NCI-H2171 treated with DMSO at 0.1 percent for 48 hours (cell line): ENCODE measurements at places on chromosomes 6 and 20.
A peak's percentile ranks its signal among the peaks of the same experiment; 100 is the strongest.

GRCh38 chr6:36682328-36683144 is 4.0 kb downstream of the CDKN1A start:
- DNase-seq: peak; percentile 97

- DNase-seq: no peak
Observed at GRCh38 chr6:121691126-121691551, 255.7 kb downstream of the GJA1 start.

- DNase-seq: no peak
Observed at GRCh38 chr6:54579011-54579410, 267.6 kb upstream of the FAM83B start.

DNA sequence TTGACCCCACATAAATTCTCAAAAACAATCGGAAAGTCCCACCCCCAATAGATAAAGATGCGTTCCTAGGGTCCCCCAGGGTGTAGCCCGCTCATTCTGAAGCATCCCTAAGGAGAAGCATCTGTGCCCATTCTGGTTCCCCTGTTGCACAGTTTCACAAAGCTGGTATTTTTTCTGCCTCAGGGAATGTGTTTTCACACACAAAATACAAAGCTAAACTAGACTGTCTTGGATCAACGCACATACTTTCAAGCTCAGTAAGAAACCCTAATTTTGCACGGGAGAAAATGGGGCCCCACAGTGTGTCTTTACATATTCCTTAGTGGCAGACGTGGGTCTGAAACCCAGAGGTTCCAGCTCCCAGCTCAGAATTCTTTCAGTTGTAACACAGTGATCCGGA is 6.1 kb downstream of the FOXQ1 start:
- DNase-seq: no peak

GRCh38 chr6:110488606-110489190 is 12.3 kb upstream of the SLC22A16 start:
- DNase-seq: no peak

DNA sequence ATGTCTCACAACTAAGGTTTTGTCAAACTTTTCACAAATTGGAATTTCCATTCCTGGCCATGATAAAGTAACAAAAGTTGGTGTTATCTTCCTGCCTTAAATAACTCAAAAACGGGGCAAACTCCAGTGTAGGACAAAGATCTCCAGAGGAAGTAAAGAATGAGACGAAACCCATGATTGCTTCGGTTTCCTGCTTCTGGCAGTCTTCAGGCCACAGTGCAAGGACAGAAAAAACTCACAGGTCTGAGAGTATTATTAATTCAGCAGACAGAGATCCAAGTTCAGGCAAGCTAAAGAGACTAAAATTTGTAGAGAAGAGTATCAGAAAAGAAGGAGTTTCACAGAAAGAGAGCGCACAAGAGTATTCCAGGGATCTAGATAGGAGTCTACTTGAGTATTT is 64.8 kb upstream of the RCAN2 start:
- DNase-seq: no peak

DNA sequence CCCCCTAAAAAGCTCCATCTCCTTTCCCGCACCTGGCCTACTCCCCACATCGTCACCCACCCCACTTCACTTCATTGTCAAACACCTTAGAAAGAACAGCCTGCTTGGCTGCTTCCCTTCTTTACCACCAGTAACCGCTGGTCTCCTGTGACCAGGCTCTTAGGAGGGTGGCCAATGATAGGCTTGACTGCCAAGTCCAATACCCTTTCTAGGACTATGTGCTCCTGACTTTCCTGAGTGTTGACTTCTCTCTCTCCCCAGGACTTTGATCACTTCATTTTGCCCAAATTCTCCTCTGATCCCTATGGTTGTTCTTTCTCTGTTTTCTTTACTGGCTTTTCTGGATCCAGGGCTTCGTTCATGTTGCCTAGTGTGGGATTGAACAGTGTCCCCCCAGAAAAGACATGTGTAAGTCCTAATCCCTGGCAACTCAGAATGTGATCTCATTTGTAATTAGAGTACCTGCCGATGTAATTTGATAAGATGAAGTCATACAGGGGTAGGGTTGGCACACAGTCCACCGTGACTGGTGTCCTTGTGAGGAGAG is 254.0 kb downstream of the GMDS start:
- no peak for DNase-seq

DNA sequence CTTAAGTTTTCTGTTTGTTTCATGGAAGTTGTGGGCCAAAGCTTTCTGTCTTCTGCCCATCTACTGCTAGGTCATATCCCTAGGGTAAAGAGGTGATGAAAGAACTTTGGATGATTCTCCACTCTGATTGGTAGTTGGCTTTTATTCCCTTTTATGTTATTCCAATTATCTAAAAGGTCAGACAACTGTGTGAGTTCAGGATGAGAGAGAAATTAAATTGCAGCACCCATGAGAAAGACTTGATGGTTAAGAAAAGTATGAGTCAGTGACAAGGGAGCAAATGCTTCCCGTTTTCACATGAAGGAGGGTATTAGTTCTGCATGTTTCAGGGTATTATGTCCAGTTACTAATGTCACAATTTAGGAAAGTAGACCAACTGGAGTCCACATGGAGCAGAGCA is 136.3 kb downstream of the CD109 start:
- no peak for DNase-seq

GRCh38 chr6:167660944-167661551 is 165.7 kb upstream of the AFDN start:
- DNase-seq: no peak

DNA sequence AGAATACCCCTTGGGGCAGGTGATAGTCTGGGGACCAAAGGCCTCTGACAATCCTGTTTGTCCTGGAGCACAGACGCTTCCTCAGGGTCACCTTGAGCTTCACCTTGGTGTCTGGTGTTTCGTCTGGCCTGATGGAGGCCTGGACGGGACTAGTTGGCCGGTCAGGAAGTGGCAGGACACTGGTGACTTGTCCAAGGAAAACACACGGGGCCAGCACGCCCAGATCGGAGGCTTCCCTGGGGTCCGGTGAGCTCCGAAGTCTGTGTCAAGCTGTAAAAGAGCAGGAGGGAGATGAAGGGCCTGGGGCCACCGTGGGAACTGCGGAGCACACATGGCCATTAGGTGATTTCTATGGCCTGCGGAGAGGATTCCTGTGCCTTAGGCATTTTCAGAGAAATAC is 67.9 kb downstream of the SMOC2 start:
- no peak for DNase-seq

DNA sequence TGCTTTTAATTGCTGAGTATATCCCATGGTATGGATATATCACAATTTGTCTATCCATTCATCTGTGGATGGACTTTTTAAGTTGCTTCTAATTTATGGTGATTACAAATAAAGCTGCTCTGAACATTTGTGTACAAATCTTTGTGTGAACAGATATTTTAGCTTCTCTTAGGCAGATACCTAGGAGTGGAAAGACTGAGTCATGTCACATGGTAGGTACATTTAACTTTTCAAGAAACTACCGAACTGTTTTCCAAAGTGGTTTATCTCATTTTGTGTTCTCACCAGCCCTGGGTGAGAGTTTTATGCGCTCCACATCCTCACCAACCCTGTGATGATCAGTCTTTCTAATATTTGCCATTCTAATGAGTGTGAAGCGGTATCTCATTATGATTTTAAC is 31.0 kb upstream of the ZNFX1 start:
- no peak for DNase-seq

- DNase-seq: peak; percentile 44
Observed at GRCh38 chr6:111958534-111958933, 85.3 kb upstream of the FYN start.

DNA sequence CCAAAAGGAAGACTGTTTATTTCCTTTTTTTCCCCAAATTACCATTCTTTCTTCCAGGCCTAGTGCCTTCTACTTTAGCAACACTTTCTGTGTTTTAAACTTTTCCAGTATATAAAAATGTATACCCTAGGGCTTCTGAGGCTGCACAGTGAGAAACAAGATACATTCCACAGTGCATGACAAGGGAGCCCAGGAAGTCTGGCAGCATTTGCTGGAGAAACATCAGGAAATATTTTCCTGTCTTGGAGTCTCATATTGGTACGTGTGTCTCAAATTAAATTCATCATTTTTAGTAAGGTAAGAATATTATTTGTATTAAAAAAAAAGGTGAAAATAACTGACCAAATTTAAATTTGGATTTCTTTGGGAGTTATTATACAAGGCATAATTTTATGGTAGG is 662.6 kb downstream of the RFPL4B start:
- no peak for DNase-seq

- no peak for DNase-seq
Observed at GRCh38 chr20:50569864-50570836, 60.0 kb downstream of the PTPN1 start.

GRCh38 chr6:41200901-41201763 is at the start of gene TREML2:
Gene TREML2 (minus strand): TSS chr6:41201149. CDS start chr6:41201008, 141 bp downstream.
- no peak for DNase-seq

DNA sequence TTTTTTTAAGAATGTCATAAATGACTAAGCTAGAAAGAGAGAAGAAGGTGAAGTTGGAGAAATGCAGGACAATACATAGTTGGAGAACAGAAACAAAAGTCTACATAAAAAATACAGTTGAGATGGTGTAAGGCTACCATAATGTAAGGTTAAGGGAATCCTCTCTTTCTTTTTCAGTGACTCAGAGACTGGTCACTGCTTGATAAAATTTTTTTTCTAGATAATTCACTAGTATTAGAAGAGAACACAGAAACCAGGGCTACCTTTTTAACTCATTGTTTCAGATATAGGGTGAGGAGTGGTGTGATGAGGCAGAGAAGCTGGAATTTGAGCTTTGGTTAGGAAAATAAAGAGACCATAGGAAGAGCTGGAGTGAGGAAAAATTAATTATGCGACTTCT is 18.2 kb upstream of the EDN1 start:
- DNase-seq: no peak

DNA sequence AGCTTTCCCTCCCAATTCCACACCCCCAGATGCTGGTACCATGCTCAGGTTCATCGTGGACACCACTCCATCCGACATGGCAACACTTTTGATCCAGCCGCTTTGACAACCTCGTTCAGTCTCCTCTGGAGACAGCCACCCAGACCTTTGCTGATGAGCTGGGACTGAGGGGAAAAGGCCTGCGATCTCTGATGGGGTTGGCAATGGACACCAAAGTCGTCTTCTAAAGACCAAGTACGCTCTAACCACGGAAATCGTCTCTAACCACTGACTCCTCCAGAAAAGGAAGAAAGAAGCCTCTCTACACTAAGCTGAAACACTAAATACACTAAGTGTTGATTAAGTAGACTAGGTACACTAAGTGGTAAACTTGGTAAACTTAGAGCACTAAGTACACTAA is 26.1 kb upstream of the HLA-E start:
- DNase-seq: no peak

GRCh38 chr6:127854009-127854408 is 46.8 kb downstream of the THEMIS start:
- no peak for DNase-seq

DNA sequence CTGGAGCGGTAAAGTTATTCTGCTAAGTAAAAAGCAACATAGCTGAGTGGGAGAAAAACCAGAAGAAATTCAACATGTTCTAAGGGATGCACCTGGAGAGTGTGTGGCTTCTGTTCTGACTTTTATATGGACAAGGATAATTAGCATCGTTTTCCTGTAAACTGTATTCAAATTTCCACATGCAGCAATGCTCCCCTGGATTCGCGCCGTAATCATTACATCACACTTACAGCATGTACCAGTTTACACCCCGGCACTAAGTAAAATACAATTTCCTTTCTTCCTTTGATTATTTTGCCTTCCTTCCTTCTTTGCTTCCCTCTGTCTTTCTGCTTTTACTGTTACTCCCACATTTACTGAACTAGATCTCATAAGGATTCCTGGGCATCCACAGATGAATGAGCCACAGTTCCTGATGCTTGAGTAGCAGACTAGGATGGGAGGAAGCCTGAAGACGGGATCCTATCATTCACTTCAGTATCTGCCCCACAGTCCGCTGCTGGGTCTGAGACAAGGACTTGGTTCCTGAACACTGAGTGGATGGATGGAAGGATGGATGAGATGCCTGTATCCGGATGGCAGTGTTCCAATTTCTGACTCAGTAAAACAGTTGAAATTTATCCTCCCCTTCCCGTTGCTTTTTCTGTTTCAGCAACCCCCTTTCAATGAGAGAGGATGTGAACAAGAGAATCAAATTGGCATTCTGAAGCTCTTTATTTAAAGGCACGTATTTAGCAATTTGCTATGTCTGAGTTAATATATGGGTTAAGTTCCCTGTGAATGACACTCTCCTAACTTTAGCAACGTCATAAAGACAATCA is 174.6 kb downstream of the GJA10 start:
- DNase-seq: no peak

- peak; percentile 94 for DNase-seq
Observed at GRCh38 chr6:93581371-93581770, 162.0 kb upstream of the EPHA7 start.
